ENCODE measurements at places on chromosomes 7 and 10. TPM values are rescaled to one million over a fixed set of nuclear protein-coding genes. Genes with fewer than 3 reads are reported as not detected.

DNA sequence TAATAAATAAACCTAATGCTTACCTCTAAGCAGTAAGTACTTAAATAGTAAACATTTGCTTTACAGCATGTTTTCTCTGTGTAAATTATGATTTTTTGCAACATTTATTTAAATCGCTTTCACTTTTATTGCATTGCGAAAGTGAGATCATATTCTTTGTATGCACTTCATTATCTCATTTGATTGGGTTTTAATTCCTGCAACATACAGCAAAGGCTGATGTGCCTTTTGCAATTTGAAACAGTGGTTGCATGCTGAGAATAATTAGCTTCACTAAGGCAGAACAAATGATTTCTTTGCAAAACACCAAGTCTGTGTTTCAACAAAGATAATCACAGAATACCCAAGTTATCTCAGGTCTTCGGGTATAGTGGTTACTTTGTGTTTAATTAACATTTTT, 16.3 kb upstream of the THSD7A start:
- no peak for DNase-seq

- DNase-seq: no peak
Observed at GRCh38 chr10:52679117-52679516, 93.5 kb downstream of the MBL2 start.

Gene SFMBT2
- 42.0 TPM for total RNA-seq

- no peak for DNase-seq
Observed at GRCh38 chr7:73851410-73852338, 9.3 kb upstream of the TMEM270 start.

GRCh38 chr10:27391325-27391724, 112.8 kb upstream of the RAB18 start:
- no peak for DNase-seq

Gene ITIH2
- not detected for total RNA-seq

Gene ZNF775
- total RNA-seq: 0.38 TPM

DNA sequence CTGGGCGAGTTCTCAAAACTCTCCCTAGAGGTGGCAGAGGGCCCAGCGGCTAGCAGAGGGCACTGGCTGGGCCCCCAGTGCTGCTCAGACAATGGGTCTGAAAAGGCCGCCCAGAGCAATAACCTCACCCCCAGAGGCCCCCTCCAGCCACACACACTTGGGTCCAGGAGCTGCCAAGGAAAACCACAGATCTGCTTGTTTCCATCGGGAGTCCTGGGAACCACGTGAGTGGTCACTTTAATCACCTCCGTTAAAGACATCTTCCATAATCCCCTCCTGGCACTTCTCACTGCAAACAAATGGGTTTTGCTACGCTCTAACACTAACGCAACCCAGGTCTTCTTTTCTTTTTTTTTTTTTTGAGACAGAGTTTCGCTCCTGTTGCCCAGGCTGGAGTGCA, 30.0 kb downstream of the NUDT1 start:
- DNase-seq: no peak

GRCh38 chr7:20299145-20299544, 31.6 kb upstream of the ITGB8 start:
- no peak for DNase-seq

GRCh38 chr10:43867113-43867512, 218.4 kb upstream of the ZNF32 start:
- DNase-seq: no peak

GRCh38 chr7:32068411-32069101, 1.7 kb downstream of the PDE1C start:
- no peak for DNase-seq

DNA sequence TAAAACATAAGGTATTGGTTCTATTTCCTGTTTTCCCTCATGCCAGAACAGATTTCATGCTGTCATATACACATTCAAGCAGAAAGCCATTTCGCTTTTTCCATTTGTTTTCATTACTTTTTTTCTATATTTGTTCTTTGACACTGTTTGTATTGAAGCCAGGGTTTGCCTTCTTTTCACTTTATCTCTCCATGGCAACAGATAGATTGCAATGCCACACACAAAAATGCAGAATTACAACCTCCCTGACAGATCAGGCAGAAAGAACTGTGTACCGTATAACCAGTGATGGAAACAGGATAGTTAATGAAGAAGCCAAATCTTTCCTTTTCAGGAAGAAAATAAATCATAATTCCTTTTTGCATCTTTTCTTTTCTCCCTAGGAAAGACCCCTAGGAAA, 103.0 kb upstream of the PCGF5 start:
- no peak for DNase-seq

Gene SH2D4B
- 0.31 TPM for total RNA-seq

DNA sequence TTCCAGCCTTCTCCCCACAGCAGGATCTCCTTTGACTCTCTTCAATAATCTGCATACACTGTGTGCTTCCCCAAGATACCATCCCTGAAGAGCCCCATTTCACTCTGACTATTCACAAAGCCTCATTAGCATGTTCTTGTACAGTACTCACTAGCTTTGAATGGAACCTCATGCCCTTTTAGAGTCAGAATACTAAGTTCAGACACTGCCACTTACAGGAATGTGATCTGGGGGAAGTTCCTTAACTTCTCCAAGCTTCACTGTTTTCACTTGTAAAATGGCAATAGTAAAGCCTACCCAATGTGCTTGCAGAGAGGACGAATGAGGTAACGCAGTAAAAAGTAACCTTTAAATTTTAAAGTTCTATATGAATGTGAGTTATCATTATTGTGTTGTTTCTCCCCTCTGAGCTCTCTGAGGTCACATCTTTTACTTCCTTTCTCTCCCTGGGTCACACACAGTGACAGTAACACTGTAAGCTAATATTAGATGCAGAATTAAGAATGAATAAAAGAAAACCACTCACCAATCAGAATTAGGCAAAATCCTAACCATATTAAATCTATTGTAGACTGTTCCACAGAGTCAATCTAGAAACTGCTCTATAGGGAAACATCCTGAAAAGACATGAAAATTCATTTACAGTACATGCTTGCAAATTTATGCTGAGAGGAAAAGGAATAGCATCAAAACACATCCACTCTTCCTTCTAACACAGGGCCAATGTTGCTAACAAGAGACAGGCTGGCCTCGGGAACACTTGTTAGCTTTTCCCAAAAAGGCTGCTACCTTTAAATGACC, 64.2 kb upstream of the IL6 start:
- DNase-seq: no peak

Data from CD4-positive, alpha-beta T cell (primary cell).